ENCODE measurements at places on chromosomes 5 and 9. TPM values are rescaled to one million over a fixed set of nuclear protein-coding genes. Genes with fewer than 3 reads are reported as not detected.

CCDC171 gene
- 13.6 TPM for total RNA-seq

GBA2 gene
- 121 TPM for total RNA-seq

IRX4 gene
- 0.09 TPM for total RNA-seq

CCNO gene
- 0.32 TPM for total RNA-seq

DDX4 gene
- not detected for total RNA-seq
